Motor neuron (in vitro differentiated cells): ENCODE measurements at places on chromosomes 1 and 21. TPM values are rescaled to one million over a fixed set of nuclear protein-coding genes. Genes with fewer than 3 reads are reported as not detected.

DNA sequence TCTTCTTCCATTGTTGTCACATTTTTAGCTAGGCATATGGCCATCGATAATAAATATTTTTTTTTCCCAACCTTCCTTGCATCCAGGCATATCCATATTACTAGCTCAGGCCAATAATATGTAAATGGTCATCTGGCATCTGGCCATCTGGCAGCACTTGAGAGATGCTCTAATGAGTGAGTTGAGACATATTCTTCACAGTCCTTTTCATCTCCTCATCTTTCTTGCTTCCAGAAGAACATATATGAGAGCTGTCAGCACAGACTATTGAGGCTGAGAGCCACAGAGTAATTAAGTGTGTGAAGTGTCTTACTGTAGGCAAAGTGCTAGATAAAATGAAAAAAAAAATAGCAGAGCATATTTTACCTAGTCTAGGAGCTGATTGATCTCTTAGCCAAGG, 628.4 kb upstream of the TMPRSS15 start:
- ATAC-seq = peak; percentile 94

DNA sequence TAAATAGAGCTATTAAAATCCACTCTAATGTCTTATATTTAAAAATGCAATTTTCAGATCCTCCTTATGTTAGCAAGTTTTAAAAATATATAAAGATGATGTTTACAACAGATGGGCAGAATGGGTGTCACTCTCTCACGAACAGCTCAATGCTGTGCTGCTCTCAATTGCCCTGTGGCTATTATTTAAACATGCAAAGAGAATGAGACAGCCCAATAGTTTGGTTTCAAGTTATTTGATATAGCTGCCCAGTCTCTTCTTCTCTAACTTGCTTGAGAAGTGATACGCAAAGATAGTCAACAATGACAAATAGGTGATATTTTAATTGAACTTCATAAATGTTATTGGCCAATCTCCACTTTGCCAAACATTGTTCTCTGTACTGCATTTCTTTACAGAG, 199.3 kb upstream of the GREM2 start:
- peak; percentile 87 for ATAC-seq

DNA sequence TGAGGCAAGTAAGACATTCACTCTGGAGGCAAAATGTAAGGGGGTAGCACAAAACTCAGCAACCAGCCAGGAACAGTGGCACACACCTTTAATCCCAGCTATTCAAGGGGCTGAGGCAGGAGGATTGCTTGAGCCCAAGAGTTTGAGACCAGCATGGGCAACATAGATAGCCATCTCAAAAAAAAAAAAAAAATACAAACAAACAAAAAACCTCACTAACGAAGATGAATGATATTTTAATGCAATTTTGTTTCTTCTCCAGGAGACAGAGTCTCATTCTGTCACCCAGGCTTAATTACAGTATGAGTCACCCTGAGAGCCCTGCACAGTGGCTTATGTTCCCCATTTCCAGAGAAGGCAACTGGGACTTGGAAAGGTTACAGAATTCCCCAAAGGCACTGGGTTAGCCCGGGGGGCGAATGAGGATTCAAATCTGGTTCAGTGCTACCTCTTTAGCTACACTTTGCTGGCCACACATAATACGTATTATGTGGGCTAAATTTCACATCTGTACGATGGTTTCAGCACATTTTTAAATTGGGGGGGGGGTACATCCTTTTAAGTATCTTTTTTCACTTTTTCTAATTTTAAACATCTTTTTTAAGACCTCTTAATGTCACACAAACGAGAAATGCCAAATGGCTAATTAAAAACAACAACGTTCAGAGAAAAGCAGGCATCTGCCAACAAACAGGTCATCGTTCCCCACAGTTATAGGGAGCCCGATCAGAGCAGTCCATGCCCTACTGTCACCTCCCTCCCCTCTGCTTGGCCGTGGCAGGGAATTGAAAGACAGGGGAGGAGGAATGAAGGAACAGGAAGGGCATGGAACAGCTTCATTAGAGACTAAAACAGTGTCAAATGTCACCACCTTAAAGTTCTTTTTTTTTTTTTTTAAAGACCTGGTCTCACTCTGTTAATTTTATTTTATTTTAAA, 3.5 kb downstream of the CELA2A start:
- ATAC-seq = peak; percentile 96

DNA sequence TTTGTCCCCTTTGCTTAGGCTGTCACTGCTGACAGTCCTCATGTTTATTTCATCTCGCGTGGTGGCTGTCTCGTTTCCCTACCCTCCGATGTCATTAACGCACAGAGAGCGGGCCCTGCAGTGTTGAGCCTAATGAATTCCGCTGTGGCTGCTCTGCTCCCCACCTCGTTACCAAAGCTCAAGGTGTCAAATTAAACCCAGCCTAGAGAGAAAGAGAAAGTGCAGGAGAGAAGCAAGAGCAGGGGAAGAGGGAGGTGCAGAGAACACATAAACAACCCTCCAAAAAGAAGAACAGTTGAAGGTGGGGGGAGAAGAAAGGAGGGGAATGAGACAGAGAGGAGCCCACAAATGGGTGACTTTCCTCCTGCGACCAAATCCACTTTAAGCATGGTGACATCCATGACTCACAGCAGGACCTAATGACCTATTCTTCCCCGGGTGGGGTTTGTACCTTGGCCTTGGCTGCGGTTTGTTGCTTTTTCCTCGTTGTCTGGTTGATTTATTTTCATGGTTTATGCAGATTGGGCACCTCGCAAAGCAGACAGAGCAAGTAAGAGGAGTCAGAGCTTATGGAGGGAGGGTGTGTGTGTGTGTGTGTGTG, 92.5 kb downstream of the PBX1 start:
- ATAC-seq = peak; percentile 87

GRCh38 chr1:54372978-54373377, 33.2 kb downstream of the SSBP3 start:
- ATAC-seq = no peak

DNA sequence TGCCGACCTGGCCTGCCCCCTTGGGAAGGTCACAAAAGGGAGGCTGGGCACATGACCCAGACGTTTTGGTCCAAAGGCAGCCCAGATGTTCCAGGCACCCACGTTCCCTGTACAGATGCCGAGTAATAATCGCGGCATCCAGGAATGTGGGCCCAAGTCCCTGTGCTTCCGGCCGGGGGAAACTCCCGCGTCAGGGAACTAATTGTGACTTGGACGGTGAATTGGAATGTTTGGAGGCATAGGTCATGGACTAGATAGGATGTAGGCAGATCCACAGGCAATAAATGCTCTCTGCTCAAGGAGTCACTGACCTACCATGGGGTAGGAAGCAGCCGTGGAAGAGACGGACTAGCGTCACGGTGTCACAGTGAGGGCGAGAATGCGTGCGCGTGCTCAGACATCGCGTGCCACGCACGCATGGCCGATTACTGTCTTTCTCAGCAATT, 178.4 kb downstream of the DUSP10 start:
- ATAC-seq = no peak

- peak; percentile 45 for ATAC-seq
Observed at GRCh38 chr1:6491480-6491962, at the start of gene PLEKHG5. Gene PLEKHG5 (minus strand): TSS chr1:6491667. CDS start chr1:6477571, 14,096 bp downstream.

- no peak for ATAC-seq
Observed at GRCh38 chr1:222769971-222770620, 33.1 kb downstream of the FAM177B start.

GRCh38 chr1:78240191-78240590, 194.4 kb downstream of the GIPC2 start:
- no peak for ATAC-seq

GRCh38 chr1:235648407-235648907, 1.1 kb downstream of the GNG4 start:
- peak; percentile 29 for ATAC-seq

The FCRL5 gene
- total RNA-seq = 0.09 and 0.78 TPM in 2 replicates

The SPAG17 gene
- total RNA-seq = 52.0 and 66.1 TPM in 2 replicates

The GUCA2A gene
- not detected in 2 replicates for total RNA-seq

The TPTE gene
- total RNA-seq = not detected in 2 replicates

DNA sequence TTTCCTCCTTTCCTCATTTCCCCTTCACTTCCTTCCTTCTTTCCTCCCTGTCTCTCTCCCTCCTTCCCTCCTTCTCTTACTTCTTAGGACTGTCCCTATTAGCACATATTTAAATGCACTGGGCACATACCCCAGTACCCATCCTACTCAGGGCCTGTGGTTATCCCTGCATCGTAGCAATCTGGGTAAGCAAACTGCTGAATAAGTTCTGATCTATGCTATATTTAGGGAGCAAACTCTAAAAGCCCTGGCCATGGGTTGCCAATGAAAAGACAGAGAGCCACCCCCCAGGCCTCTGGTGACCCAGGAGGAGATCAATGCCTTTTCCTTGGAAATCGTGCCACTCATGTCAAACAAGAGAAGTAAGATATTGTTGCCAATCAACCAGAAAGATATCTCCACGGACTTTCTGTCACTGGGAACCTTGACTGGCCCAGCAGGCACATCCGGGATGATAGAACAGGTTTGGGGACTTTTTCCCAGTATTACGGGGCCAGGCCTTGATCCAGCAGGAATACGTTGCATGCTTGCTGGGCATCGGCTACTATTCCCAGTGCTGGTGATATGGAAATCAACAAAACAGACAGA, 5.4 kb downstream of the FAM3B start:
- ATAC-seq = no peak

The GNG12 gene
- total RNA-seq = 94.4 and 107 TPM in 2 replicates

DNA sequence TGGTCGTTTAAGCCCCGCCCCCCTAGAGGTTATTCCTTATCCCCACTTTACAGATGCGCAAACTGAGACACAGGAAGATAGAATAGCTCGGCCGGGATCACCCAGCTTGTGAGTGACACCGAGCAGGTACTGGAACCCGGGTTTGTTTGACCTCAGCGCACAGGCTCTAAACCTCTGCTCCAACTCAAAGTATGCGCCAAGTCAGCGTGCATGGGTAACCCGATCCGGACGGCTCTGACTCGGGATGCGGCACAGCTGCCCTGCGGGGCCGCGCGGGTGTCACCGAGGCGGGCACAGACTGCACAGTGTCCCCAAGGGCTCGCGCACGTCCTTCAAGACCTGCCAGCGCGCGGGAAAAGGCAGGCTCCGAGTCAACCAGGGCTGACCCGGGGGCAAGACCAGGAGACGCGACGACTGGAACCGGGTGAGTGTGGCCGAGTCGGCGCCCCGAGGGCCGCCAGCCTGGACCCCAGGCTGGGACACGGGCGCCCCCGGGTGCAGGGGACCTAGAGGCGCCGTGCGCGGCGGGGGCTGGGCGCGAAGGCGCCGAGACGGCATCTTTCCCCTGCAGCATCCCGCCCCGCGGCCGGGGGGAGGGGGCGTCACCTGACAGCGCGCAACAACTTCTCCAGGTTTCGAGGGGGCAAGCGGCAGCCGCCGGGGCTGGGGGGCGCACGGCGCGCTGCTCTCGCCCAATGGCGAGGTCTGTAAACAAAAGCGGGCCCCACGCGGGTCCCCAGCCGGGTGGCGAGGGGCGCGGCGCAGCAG, 101.9 kb upstream of the SOD1 start:
- peak; percentile 15 for ATAC-seq

The S100A1 gene
- total RNA-seq = 1.1 and 2.5 TPM in 2 replicates

The OR2T2 gene
- total RNA-seq = 0.19 TPM in 1 of 2 replicates, not detected in the other

The COL11A1 gene
- total RNA-seq = 11.3 and 11.4 TPM in 2 replicates

The ILF2 gene
- total RNA-seq = 206 and 270 TPM in 2 replicates

GRCh38 chr1:79657951-79658658, 651.6 kb upstream of the ADGRL4 start:
- ATAC-seq = no peak

GRCh38 chr1:86594284-86594770, 47.4 kb downstream of the CLCA4 start:
- ATAC-seq = no peak

DNA sequence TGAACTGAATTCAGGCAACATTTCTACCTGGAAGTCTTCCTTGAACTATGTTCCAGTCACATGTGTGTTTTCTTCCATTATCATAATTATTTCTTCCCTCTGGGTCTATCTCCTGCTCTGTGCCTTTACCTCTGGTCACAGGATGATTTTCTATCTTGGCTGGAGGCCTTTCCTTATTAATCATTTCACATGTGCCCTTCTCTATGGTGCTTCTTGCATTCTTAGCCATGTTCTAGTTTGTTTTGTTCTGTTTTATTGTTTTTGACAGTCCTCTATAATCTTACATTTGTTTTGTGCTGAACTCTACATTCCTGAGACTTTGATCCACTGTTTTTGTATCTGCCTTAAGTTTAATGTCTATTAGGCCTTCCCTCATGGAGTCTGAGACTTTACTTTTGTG, 51.0 kb downstream of the SGIP1 start:
- no peak for ATAC-seq

- no peak for ATAC-seq
Observed at GRCh38 chr1:9203511-9203982, 31.0 kb upstream of the H6PD start.

The GJA8 gene
- total RNA-seq = 0.17 and 0.41 TPM in 2 replicates

GRCh38 chr1:105317976-105318375, 1568.3 kb downstream of the AMY1C start:
- no peak for ATAC-seq

DNA sequence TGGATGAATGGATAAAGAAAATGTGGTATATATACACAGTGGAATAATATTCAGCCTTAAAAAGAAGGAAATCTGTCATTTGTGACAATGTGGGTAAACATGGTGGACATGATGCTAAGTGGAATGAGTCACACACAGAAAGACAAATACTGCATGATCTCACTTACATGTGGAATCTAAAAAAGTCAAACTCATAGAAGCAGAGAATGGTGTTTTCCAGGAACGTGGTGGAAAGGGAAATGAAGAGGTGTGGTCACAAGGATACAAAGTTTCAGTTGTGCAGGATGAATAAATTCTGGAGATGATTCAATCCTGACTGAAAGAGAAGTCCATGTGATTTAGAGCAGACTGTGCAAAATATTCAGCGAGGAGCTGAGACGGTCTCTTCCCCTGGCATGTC, 56.6 kb downstream of the RYR2 start:
- ATAC-seq = peak; percentile 91

The KCNE2 gene
- total RNA-seq = 1.2 and 1.4 TPM in 2 replicates

The BACH1 gene
- 46.0 and 47.7 TPM in 2 replicates for total RNA-seq

DNA sequence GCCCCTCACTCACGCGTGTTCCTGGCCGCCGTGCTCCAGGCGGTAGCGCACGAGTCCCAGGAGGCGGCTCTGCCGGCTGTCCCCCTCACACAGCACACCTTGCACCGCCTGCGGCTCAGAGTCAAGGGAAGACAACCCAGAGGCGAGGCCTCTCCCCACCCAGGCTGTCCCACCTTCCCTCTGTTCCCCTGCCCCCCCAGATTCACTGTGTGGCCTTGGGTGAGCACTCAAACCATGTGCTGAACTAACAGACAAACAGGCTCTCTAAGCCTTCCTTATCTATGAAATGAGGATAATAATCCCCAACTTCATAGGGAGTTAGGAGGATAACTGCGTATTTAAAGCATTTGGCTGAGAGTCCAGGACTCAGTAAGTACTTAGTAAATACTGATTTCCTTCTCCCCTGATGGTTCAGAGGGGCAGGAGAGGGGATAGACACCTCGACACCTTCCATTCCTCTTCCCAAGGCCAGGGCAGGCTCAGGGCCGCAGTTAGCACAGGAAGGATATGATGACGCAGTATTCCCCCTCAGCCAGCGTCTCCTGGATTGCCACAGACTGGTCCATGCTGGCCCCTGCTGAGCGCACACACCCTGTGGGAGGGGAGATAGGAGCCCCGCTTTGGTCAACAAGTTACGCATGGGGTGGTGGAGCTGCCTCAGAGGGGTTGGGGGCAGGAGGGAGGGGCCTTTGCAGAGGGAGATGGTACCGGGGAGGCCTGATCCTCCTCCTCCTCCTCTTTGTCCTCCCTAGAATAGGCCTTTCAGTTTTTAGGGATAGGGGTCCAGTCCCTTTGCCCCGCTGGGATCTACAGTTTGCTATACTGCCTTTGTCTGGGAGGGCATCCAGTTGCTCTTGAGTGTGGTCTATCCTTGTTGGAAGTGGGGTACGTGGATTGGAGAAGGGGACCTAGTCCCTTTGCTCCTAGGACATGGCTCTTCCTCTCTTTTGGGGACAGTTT, 830 bp downstream of the INPP5B start:
- ATAC-seq = peak; percentile 84

- no peak for ATAC-seq
Observed at GRCh38 chr1:172883844-172884243, 166.9 kb downstream of the TNFSF18 start.

The GPR3 gene
- 3.9 and 4.0 TPM in 2 replicates for total RNA-seq
